Gastroesophageal sphincter (tissue), 4 donors: ENCODE measurements at places on chromosomes 1 and 21. TPM values are rescaled to one million over a fixed set of nuclear protein-coding genes. Genes with fewer than 3 reads are reported as not detected.

- no peak for ATAC-seq
These were observed 160.3 kb downstream of the PCBP3 start for GRCh38 chr21:45803618-45804340.

DNA sequence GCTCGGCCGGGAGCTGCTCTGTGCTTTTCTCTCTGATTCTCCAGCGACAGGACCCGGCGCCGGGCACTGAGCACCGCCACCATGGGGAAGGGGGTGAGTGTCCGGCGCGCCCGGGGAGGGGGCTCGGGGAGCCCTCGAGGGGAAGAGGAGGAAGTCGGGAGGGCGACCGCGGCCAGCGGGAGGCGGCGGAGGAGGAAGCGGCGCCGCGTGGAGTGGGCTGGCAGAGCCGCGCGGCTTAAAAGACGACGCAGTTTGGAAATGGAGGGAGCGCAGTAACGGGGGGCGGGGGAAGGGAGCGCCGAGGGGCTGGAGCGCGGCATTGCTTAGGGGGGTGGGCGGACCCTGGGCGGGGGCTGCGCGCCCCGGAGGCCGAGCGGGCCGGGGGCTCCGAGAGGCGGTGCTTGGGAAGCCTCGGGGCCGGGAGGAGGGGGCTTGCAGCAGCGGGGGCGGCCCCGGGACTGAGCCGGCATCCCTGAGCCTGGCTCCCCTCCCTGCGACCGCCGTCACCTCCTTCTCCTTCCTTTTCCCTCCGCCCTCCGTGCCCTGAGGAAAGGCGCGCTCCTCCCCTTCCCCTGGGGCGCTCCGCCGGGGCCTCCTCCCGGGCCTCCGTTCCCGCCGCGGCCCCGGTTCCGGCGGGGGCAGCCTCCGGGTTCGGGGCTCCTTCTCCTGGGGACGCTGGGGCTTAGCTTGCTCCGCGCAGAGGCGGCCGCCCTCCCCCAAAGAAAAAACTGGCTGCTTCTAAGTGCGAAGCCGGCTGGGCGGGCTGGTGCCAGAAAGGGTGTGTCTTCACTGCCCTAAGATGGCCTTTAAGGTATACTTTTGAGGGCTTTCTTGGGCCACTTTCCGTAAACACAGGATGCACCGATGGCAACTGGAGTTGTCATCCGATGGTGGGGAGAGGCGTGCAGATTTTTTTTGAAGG lies 648 bp downstream of the ATP1A1 start:
- ATAC-seq, result peak; percentile 15

DNA sequence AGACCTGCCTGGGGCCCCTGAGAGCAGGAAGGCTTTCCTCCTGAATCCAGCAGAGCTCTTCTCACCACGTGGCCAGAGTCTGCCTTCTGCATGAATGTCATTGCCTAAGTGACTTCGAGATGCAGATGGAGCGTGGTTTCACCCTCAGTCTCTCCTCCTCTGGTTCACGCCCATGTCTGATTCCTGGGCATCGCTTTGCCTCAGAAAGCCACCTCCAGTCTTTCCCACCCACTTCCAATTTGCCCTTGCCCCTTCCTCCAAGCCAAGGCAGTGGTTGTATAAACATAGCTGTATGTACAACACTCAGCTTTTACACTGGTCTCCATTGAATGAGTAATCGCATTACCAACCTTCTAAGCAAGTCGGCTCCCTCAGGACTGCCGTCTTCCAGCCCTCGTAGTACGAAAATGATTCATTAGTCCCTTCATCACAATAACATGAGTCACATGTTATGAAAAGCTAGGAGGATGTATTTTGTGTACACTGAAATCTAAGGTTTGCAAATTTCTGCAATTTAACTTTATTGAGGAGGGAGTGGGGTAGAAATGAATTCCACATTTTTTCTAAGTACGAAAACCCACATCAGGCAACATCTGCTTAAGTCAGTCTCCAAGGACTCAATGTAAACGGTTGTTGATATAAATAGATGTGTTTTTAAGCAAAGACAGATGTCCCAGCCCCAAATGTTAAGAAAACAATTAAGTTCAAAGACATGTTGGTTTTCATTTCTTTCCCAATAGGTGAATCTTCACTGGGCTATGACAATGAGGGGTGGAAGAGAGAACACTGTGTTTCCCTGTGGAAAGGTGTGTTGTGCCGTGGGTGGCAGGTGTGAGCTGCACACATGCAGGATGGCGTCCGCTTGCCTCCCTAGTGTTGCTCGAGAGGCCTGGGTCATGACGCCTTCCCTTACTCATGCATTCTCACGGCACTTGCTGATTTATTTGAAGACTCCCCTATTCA lies 32.3 kb upstream of the ETS2 start:
- ATAC-seq, result peak; percentile 86

GRCh38 chr1:12342401-12343003 lies 112.7 kb downstream of the VPS13D start:
- no peak for ATAC-seq

GRCh38 chr1:100565937-100566699 lies 28.2 kb downstream of the GPR88 start:
- ATAC-seq, result no peak

- no peak for ATAC-seq
These were observed 3.0 kb downstream of the KIRREL1 start for GRCh38 chr1:157996433-157996832.

- no peak for ATAC-seq
These were observed 44.9 kb upstream of the USP24 start for GRCh38 chr1:55259911-55260609.

DNA sequence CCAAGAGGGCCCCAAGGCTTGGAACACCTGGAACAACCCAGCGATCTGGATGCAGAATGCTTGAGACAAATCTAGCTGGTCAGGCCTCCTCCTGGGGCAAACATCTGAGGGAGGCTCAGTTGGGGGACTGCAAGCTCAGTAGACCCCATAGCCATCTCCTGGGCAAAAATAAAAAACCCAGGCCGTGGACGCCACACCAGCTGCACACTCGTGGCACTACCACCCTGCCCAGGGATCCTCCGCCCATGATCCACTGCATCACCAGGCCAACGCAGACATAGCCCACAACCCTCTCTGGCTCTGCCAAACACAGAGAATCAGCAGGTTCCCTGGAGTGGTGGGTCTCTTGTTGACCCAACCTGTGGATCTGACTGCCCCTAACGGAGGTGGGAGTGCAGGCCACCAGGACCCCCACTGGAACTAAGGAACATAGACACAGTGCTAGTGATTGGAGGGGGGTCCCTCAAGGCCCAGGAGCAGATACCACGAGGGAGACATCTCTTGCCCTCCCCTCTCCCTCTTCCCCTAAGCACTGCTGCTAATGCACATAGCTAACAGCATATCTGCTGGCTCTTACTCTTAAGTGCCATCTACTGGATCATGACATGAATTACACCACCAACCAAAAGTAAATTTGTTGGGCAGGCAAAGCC lies 147.2 kb downstream of the CHD1L start:
- no peak for ATAC-seq

GRCh38 chr1:234674218-234674815 lies 64.3 kb upstream of the IRF2BP2 start:
- ATAC-seq, result no peak

GRCh38 chr1:110214454-110215404 lies 4.6 kb downstream of the KCNC4 start:
- ATAC-seq, result no peak

GRCh38 chr1:206663832-206664652 lies 20.7 kb upstream of the MAPKAPK2 start:
- ATAC-seq, result peak; percentile 50

- ATAC-seq, result no peak
These were observed 24.1 kb upstream of the A3GALT2 start for GRCh38 chr1:33344896-33345560.

DNA sequence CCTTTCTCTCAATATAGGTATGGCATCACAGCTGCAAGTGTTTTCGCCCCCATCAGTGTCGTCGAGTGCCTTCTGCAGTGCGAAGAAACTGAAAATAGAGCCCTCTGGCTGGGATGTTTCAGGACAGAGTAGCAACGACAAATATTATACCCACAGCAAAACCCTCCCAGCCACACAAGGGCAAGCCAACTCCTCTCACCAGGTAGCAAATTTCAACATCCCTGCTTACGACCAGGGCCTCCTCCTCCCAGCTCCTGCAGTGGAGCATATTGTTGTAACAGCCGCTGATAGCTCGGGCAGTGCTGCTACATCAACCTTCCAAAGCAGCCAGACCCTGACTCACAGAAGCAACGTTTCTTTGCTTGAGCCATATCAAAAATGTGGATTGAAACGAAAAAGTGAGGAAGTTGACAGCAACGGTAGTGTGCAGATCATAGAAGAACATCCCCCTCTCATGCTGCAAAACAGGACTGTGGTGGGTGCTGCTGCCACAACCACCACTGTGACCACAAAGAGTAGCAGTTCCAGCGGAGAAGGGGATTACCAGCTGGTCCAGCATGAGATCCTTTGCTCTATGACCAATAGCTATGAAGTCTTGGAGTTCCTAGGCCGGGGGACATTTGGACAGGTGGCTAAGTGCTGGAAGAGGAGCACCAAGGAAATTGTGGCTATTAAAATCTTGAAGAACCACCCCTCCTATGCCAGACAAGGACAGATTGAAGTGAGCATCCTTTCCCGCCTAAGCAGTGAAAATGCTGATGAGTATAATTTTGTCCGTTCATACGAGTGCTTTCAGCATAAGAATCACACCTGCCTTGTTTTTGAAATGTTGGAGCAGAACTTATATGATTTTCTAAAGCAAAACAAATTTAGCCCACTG lies 11.5 kb downstream of the HIPK1 start:
- no peak for ATAC-seq

GRCh38 chr1:184559117-184559713 lies 172.4 kb downstream of the C1orf21 start:
- ATAC-seq, result no peak

DNA sequence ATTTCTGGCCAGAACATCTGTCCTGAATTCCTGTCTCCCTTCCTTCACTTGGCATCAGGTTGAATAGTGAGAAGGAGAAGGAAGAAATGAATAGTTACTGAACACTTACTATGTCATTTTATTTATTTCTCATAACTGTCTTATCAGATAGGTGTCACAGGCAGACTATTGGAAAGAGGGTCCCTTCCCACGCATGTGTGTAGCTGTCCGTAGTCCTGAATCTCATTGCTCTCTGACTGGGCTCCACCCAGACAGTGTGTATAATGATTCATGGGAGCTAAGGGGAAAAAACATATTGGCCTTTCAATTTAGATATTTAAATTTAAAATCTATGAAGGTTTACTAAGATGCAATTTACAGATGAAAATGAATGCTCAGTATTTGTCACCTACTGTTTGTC lies 86.1 kb downstream of the OMA1 start:
- no peak for ATAC-seq

PIGV gene
- total RNA-seq, result 30.0 TPM

GPR3 gene
- total RNA-seq, result not detected

PADI3 gene
- 0.31 TPM for total RNA-seq

GLMN gene
- 19.1 TPM for total RNA-seq

POU2F1 gene
- 15.7 TPM for total RNA-seq

UMODL1 gene
- total RNA-seq, result not detected
